ENCODE measurements at places on chromosomes 3 and 15.

GRCh38 chr3:122410639-122411038, 5.2 kb downstream of the WDR5B start:
- DNase-seq, result no peak

DNA sequence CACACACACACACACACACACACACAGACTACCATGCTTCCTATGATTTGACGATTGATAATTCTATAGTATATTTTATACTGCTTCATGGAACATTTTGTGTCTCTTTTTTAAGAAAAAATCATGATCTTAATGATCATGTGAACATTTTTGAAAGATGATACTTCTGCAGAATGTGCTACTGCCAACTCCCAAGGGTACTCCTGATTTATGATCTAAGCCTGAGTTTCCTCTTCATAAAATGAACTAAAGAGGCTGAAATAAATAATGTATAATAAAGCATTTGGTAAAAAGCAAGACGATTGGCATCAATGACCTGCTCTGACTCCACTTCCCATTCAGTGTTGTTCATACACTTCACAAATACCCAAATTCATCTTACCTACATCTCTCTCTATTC, 333.8 kb upstream of the RBMS3 start:
- no peak for DNase-seq

- no peak for DNase-seq
These were observed at the start of gene GPR27 for GRCh38 chr3:71753701-71754609. Gene GPR27, plus strand, starts transcription at chr3:71753855. Its CDS starts 195 bp downstream, at chr3:71754050.

DNA sequence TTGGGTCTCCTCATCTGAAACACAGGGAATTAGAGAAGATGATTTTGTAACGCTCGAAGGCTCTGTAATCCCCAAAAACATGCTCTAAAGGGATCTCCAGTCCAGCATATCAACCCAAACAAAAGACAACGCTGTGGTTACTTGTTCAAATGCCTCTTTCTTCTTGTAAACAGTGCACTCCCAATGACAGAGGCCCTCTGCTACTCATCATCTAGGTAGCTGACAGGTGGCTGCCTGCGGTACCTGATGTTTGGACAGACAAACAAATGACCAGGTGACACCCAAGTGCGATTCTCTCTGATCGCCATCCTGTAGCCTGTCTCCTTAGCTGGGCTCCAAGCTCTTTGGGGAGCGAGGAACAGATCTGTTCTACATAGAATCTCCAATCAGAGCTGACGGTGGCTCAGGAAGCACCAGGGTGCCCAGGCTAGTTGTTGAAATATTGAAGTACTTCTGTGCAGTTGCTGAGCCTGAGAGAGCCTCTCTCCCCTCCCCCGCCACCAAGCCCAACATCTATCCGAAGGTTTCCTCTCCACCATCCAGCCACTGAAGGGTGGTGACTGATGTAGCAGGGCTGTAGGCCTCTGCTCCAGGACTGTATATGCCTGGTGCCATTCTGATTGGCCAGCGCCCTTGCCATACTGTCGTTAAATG, 238.7 kb downstream of the XXYLT1 start:
- DNase-seq, result no peak

DNA sequence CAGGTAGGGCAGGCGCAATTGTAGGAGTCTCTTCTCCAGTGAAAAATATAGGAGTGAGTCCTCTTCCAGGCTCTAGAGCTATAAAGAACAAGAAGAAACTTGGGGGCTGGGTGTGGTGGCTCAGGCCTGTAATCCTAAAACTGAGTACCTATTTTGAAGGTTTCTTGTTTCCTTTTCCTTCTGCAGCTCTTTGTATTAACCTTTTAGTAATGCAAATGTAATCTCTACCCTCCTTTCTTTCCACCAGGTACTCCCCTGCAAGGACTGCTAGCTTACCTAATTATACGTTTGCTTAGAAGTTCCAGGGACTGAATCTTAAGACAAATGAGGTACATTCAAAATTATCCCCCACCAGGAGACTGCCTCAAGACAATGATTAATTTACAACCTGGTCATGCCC, 75.9 kb downstream of the CD47 start:
- DNase-seq, result no peak

GRCh38 chr3:69869643-69870042, 129.9 kb upstream of the SAMMSON start:
- DNase-seq, result no peak

GRCh38 chr3:36032180-36033047, 347.9 kb upstream of the STAC start:
- DNase-seq, result no peak

- no peak for DNase-seq
These were observed 46.8 kb upstream of the VILL start for GRCh38 chr3:37943631-37944314.

- DNase-seq, result no peak
These were observed 20.6 kb downstream of the SMARCC1 start for GRCh38 chr3:47761046-47761445.

DNA sequence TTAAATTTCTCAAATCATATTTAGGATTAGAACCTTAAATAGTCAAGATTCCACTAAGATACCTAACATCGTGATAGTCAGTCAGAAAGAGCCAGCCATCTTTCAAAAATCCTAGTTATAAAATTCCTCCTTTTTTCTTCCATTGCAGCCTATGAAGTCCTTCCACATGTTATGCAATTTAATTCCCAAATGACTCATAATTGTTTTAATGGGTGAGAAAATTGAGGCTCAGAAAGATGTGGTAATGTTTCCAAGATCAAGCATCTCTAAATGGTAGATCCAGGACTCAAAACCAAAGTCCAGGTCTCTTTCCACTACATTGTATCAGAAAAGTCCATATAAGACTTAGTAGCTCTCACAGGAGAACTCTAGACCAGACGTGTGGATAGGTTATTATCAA, 9.5 kb downstream of the CFAP44 start:
- no peak for DNase-seq

DNA sequence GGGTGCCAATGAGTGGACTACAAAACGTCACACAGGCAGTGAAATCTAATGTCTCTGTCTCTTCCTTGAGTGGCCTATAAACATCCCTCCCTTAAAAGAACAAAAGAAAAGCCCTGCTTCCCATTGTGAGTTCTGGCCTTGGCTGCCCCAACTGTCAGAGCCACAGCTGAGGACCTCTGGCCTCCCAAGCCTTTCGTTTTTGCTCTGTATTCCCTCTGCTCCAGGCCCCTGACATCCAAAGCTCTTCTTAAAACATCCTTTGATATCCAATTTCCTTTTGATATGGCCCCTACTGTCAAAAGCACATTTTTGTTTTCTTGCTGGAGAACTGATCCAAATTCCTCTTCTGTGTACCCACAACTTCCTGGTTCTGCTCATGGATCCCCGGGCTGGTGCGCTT, 126.8 kb downstream of the RORA start:
- DNase-seq, result no peak

GRCh38 chr15:80396096-80396495, 8.1 kb upstream of the ARNT2 start:
- no peak for DNase-seq

DNA sequence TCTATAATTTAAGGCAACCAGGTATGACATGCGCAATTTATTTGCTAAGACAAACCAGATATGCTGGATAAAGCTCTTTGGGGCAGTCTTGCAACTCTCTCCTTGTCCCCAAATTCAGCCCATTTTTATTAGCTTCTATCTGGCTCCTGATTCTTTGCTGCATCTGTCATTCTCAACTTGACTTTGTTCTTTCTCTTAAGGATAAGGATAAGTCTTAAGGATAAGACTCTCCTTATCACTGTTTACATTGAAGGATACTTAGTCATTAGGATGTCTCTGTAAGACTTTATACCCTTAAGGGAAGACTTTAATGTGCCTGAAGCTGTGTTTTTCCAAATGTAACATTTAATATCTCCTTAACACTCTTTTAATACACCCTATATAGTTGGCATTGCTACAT, 49.2 kb downstream of the ALCAM start:
- DNase-seq, result no peak

- no peak for DNase-seq
These were observed 139.6 kb downstream of the CMSS1 start for GRCh38 chr3:99957151-99957796.

- no peak for DNase-seq
These were observed 62.8 kb upstream of the SEC22A start for GRCh38 chr3:123138839-123139444.

All from NK-92 treated with Interleukin-12 subunit alpha and Interleukin-12 subunit beta, amount 100 ng/mL, for 24 hours (cell line).